ENCODE measurements at places on chromosomes 5 and 9.

- no peak for DNase-seq
Measured at GRCh38 chr5:119200795-119201194, 129.9 kb downstream of the DMXL1 start.

- peak; percentile 2 for DNase-seq
Measured at GRCh38 chr5:148125641-148126040, 42.7 kb upstream of the SPINK14 start.

DNA sequence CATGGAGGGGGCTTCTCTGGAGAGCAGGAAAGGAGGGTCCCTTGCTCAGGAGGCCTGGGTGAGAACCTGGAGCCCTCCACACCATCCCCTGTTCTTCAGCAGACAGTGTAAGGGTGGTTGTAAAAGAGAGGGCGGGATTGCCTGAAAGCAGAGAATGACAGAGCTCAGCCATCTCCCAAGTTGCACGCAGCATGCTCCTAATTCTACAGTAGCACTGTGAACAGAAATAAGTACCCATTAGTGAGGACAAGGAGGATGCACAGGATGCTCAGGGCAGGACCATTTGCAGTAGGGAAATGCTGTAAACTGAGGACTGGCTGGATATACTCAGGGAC is 8.4 kb downstream of the CCDC69 start:
- DNase-seq: no peak

GRCh38 chr9:91289244-91289643 is 72.5 kb downstream of the AUH start:
- no peak for DNase-seq

- peak; percentile 19 for DNase-seq
Measured at GRCh38 chr5:134874831-134875655, 872 bp downstream of the TXNDC15 start.

DNA sequence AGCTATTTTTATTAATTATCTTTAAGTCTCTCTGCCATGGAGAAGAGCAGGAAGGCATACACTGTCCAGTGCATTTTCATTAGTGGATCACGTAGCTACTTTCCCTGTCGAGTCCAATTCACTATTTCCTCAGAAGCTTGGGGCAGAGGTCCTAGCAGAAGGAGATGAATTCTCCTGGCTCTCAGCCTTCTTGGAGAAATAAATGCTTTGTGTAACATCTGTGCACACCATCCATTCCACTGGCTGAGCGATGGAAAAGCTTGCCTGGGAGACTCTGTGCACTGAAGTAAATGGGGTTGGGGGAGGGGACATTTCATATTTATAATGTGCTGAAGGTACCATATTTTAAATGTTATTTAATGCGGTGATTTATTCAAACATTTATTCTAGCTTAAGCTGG is 23.4 kb downstream of the PROP1 start:
- DNase-seq: no peak

GRCh38 chr9:129933185-129934040 is 98.2 kb downstream of the USP20 start:
- DNase-seq: no peak

- no peak for DNase-seq
Measured at GRCh38 chr5:165224366-165225045, 1719.1 kb downstream of the MAT2B start.

Data from germinal center (tissue), 1 donor.